ENCODE measurements at places on chromosomes 1 and 21.

DNA sequence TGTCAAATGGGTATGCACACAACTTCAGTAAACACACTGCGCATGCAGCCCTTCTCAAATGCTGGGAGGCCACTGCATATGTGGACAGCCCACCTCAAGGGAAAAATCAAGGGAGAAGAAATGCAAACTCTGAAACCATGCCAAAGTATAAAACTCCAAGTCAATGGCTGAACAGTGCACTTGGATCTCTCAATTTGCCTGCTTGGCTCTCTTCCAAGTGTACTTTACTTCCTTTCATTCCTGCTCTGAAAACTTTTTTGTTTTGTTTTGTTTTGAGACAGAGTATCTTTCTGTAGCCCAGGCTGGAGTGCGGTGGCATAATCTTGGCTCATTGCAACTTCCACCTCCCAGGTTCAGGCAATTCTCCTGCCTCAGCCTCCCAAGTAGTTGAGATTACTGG is 18.8 kb upstream of the COP1 start:
- DNase-seq, result no peak

GRCh38 chr1:46302641-46303037 is 777 bp downstream of the LRRC41 start:
- DNase-seq, result no peak

- no peak for DNase-seq
Measured at GRCh38 chr1:23343221-23344110, 618 bp downstream of the HNRNPR start.

DNA sequence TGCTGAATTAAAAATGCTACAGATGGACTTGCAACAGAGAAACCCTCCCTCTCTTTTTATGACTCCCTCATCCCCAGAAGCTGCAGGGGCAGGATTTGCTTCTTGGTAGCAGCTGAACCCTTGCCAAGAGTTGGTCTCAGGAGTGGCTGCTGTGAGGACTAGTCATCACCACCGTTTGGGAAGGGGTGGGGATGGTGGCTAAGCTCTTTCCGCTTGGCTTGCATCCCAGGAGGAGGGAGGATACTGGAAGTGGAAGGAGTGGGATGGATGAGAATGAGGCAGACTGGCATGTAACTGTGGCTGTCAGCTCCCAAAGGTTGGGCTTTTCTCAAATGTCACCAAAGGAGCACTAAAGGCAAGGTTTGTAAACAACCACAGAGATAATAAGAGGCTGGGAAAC is 50.8 kb upstream of the COL24A1 start:
- DNase-seq, result no peak

DNA sequence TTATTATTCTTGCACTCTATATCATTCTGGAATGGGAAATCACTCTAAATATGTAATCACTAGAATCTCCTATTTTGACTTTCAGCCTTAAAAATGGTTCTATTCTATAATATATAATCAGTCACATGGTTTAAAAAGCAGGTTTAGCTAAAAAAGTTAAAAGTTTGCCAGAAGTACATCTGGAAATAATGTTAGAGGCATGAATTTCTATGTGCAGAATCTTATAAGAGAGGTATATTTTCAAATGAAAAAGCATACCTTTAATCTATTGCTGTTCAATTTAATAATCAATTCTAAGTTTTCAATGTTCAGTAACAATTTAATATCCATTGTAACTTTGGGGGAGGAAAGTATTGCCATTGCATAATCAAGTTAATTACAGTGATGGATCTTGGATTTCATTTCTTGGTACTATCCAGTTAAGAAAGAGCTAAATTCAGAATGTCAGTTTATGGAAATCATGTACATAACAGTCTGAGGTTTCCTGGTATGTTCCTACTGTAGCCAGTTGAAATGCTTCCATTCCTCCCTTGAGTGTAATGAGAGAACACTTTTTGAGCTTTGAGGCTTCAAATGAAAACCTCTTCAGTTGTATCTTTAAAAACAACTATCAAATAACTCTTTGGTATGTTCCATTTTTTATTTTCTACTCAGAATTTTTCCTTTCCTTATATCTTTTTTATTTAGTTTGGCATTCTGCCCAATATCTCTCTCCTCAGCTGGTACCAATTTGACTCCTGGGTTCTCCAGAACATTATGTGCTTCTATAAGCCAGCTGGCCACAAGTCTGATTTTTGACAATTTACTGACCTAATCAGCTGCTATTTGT is 175.7 kb upstream of the COL11A1 start:
- DNase-seq, result no peak

DNA sequence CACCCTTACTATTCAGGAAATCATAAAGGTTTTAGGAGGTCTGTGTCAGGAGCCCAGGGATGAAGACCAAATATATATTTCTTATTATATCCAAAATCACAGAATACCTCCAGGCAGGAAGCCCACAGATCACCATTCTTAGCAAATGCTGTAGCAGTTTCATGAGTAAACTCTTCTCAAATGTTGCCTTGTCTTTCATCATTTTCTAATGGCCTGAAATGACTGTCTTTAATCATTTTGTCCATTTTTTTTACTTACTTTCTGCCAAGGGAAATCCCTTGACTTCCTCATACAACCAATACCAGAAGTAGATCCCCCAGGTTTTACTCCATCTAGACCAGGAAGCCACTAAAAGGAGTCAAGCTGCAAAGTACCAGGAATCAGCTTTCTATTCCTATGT is 32.4 kb downstream of the PSMG1 start:
- no peak for DNase-seq

DNA sequence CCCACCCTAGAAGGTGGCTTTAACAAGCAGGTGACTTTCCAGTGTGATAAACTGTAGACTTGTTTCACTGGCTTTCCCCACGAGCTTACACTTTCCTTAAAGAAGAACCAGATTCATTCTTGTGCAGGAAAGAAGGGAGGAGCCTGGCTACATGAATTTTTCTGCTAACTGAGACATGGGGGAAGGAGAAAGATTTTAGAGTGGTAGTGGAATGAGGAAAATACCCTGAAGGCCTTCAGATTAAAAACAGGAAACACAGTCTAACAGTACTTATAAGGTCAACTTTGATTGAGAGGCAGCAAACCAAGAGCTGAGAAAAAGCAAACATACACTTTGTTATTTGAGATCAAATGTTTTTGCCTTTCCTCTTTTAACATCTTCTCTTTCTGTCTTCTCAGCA is 640.9 kb upstream of the PLXNA2 start:
- DNase-seq, result no peak

- DNase-seq, result no peak
Measured at GRCh38 chr1:151998611-151999362, 5.1 kb upstream of the S100A10 start.

DNA sequence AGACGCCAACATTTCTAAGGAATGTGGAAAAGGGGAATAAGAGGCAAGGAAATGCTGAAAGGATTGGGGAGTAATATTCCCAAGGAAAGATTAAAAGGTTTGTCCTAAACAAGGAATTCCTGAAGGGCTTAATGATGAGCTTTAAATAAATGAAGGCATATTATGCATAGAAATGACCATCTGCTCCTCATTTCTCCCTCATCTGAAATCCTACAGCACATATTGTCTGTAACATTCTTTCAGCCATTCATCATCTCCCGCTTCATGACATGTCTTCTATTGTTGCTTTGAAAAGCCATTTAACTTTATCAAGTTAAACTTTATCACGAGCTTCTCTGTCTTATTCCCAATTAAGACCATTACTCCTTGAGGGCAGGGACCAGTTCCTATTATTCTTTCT is 608.7 kb upstream of the PLXNA2 start:
- DNase-seq, result no peak

DNA sequence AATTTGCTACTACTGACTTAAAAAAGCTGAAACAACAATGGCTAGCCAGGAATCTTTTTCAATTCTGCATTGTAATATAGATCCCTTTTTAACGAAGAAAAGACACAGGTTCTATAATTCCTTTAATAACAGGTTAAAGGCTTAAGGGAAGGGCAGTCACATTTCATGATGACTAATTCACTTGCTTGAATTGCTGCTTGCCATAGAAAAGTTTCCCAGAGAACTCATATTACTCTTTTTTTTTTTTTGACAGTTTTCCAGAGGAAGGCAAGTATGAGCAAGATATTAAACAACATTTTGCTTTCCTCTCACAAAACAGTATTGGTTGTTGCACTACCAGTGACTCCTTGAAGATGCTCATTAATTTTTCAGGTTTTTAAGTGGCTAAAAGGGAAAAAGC is 60.9 kb downstream of the IL23R start:
- no peak for DNase-seq

GRCh38 chr1:59619557-59619956 is 195.2 kb upstream of the HOOK1 start:
- DNase-seq, result no peak

GRCh38 chr21:20459838-20460237 is 538.4 kb upstream of the NCAM2 start:
- DNase-seq, result no peak

- DNase-seq, result no peak
Measured at GRCh38 chr1:29412591-29412990, 176.3 kb downstream of the PTPRU start.

DNA sequence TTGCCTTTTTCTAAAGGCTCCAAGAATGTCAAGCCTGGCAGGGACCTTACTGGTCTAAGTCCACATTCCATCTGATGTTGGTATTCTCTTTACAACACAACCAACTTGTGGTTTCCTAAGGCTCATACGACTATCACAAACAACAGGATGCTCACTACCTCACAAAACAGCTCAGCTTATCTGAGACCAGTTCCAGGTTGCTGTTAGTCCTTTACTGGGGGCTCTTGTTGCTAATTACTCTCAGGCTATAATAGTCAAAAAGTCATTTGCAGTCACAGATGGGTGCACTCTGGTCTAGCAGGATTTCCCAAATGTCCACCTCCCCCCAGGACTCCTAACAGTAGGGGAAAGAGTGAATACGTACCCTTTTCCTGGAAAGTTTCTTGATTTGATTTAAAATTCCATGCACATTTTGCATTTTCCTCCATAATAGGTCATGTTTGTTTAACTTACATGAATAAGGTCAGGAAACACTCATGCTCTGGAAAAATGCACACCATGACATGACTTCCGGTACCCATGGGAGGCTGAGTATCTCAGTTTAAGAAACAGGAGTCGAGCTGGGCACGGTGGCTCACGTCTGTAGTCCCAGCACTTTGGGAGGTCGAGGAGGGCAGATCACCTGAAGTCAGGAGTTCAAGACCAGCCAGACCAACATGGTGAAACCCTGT is 16.0 kb downstream of the LCK start:
- DNase-seq, result no peak

- DNase-seq, result no peak
Measured at GRCh38 chr1:233497679-233498078, 116.2 kb upstream of the KCNK1 start.

- no peak for DNase-seq
Measured at GRCh38 chr21:45482899-45483821, 59.1 kb downstream of the SLC19A1 start.

DNA sequence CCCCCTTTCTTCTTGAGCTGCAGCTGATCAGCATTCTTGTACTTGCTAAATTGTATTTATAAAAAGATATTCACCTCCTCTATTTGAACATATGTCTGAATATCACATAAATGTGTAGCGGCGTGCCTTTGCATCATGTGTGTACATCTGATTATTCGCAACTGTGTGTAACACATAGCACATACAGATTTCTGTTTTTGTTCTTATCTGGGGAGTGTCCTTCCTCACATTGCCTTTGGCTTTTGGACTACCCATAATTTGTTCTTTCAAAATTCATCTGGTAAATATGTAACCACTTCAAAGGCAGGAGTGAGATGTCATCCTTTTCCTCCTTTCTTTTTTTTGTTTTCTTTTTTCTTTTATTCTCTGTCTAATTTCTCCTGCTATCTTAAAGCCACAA is 113.6 kb downstream of the PBX1 start:
- DNase-seq, result no peak

GRCh38 chr1:39657923-39658485 is 13.9 kb downstream of the NT5C1A start:
- DNase-seq, result peak; percentile 60

GRCh38 chr1:231381729-231382128 is 40.4 kb downstream of the EGLN1 start:
- DNase-seq, result no peak

DNA sequence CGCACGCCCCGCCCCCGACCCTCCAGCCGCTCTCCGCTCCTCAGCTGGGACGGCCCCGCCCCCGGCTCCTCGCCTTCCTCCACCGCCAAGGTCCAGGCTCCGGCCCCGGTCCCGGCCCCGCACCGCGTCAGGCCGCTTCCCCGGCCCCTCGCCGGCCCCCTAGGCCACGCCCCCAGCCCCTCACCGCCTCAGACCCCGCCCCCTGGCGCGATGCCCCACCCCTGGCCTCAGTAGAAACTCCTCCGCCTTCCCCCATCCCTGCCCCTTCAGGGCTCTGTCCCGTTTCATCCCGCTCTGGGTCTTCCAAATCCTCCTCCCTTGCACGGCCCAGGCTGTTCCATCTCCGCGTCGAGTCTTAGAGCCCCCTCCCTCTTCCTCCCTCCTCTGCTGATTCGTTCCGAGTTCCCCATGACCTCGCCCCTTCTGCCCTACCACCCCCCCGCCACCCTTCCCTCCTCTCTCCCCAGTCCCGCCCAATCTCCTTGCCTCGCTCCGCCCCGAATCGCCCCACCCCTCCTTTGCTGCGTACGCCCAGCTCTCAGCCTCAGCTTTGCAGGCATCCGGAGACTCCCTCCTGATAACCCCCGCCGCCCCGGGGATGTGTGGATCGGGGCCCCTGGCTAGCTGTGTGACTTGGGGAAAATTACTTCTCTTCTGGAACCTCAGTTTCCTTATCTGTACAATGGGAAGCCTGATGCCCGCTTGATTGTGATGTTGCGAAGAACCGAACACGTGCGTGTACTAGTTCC is 448 bp upstream of the ASAP3 start:
- DNase-seq, result peak; percentile 81

GRCh38 chr1:232629250-232630046 is 485 bp downstream of the SIPA1L2 start:
- DNase-seq, result no peak

GRCh38 chr1:61441723-61442262 is 283.1 kb downstream of the TM2D1 start:
- DNase-seq, result peak; percentile 18

- no peak for DNase-seq
Measured at GRCh38 chr1:224205438-224205840, 22.4 kb downstream of the DEGS1 start.

DNA sequence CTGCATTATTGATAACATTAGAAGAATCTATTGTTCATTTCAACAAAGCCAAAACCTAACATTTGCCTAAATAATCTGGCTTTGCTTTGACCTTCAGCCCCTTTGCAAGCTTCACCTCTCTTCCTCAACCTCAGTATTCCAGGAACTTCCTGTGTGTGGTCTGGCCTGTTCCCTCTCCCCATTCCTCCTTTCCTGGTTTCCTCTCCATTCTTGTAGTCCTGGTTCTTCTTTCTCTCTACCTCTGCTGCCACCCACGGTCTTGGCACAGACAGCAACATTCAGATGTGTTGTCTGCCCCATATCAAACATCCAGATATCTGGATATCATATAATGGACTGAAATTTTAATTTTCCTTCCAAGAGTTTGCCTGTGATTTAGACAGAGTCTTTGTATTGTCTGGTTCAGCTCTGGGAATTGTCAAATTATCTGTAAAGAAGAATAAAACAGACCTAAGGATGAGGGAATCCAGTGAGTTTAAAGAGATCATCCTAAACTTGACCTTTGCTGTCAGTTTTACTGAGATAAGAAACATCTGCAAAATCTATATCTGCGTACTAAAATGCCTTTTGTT is 148.1 kb upstream of the KCTD3 start:
- DNase-seq, result no peak

GRCh38 chr1:119266858-119267257 is 101.7 kb upstream of the HAO2 start:
- no peak for DNase-seq

- no peak for DNase-seq
Measured at GRCh38 chr1:98045767-98046641, 125.2 kb upstream of the DPYD start.

- no peak for DNase-seq
Measured at GRCh38 chr1:24735509-24736375, 9.5 kb upstream of the CLIC4 start.

GRCh38 chr1:221449801-221450470 is 292.0 kb downstream of the DUSP10 start:
- DNase-seq, result no peak

Data from COLO829 (cell line).